Panc1 (cell line): ENCODE measurements at places on chromosomes 16 and 17. TPM values are rescaled to one million over a fixed set of nuclear protein-coding genes. Genes with fewer than 3 reads are reported as not detected.

Gene APOBR
- total RNA-seq: 0.13 TPM

Gene MYH13
- not detected for total RNA-seq

Gene CNGB1
- not detected for total RNA-seq

Gene RNU2-1
- total RNA-seq: 4,481 TPM

Gene NAGS
- 2.7 TPM for total RNA-seq

Gene NEURL4
- 58.9 TPM for total RNA-seq
